Naive thymus-derived CD4-positive, alpha-beta T cell (primary cell): ENCODE measurements at places on chromosomes 13 and 19.
A peak's percentile ranks its signal among the peaks of the same experiment; 100 is the strongest.

DNA sequence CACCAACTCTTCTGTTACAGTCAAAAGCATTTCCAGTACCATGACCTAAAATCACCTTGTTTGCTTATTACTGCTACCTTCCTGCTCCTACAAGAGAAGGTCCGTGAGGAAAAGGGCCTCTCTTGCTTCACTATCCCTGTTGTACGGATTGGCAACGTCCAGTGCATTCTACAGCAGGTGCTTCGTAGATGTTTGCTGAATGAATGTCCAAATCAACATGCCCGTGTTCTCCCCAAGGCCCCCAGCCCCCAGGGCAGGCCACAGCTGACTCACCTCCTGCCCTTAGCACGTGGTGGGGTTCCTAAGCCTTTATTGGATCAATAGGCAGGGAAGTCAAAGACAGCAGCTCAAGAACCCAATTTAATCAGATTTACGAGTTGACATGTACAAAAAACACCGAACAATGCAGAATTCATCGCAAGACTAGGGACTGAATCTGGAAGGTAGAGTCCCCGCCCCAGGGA is 5.5 kb upstream of the NAPA start:
- no peak for DNase-seq

DNA sequence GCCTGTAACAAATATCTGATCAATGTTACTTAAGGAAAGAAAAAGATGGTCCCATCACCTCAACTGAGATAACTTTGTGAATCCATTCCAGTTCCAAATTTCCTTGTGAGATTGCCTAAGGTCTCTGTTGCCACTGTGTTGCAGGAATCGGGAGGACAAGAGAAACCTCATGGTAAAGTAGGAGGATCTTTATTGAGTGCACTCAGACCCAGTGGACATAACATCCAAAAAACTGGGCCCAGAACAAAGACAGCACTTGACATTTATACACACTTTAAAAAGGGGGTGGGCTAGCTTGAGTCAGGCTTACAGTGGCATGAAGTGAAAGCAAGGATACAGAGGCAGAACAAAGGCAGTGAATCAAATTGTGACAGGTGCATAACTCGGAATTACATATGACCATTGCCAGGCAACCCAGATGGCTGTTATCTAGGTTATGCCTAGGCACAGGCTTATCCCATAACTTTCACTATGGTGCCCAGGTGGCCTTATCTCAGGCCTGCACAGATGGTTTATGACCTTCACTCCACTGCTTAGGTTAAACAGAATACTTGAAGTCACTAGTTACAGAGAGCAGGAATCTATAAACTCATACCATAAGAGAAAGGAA is 459.4 kb upstream of the PCDH20 start:
- DNase-seq, result no peak

DNA sequence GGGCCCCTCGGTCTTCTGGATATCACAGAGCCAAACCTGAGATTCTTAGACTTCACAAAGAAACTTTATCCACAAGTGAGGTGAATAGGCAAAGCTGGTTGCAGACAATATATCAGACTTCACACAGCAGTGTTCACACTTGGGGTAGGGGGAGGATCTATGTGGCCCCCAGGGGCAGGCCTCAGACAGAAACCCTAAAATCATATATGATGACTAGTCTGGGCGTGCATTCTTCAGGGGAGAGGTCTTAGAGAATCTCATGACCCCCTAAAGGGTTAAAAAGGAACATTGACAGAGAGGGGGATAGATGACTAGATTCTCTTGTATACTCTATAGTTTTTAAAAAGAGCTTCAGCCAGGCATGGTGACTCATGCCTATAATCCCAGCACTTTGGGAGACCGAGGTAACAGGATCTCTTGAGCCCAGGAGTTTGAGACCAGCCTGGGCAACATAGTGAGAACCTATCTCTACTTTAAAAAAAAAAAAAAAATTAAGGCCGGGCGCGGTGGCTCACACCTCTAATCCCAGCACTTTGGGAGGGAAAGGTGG is 2.8 kb downstream of the TYROBP start:
- no peak for DNase-seq

DNA sequence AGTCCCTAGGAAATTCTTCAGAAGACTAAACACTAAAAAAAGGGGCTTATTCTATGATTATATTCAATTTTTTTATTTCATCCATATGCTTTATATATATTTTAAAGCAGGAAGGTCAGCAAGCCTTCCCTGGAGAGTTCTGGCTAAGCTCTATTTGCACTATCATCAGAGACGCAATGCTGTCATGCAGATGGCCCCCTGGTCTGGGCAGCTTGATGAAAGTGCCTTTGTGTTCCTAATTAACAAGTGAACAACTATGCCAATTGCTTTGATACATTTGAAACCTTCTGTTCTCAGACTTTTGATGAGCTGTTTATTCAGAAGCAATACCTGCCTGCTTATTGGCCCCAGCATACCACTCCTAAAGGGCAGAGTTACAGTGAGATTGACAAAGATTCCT is 1344.6 kb downstream of the OLFM4 start:
- DNase-seq, result no peak

- no peak for DNase-seq
These were observed 4.3 kb downstream of the PIN1 start for GRCh38 chr19:9839415-9839814.

- DNase-seq, result no peak
These were observed 497.1 kb downstream of the DCT start for GRCh38 chr13:93982179-93982918.

DNA sequence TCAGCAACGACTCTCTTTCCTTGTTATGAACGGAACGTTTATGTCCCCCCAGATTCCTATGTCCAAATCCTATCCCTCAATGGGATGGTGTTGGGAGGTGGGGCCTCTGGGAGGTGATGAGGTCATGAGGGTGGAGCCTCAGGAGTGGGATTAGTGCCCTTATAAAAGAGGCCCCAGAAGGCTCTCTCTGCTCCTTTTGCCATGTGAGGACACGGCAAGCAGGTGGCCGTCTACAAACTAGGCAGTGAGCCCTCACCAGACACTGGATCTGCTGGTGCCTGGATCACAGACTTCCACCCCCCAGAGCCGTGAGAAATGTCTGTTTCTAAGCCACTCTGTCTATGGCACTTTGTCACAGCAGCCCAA is 53.2 kb downstream of the EPS15L1 start:
- no peak for DNase-seq

DNA sequence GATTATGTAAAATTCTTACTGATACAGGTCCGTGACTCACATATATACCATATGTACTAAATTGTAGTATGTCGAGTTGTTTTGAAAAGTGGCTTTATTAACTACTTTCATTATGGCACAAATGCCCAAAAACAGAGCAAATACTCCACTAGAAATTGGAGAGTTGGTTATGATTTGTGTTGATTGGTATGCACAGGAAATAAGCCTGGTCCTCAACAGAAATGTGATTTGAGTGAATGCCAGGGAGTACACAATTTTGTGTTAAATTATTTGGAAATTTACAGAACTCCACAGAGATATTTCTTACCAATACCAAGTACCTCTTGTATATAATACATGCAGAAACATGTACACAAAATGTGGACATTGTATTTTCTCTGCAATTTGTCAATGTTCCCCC is 676.7 kb downstream of the PCDH9 start:
- no peak for DNase-seq

- DNase-seq, result no peak
These were observed 42.9 kb downstream of the LRCH1 start for GRCh38 chr13:46595885-46596275.

GRCh38 chr13:52848455-52849195 is at the start of gene PCDH8:
Gene PCDH8, minus strand, starts transcription at chr13:52848640. Its CDS starts 204 bp downstream, at chr13:52848436.
- DNase-seq, result no peak

DNA sequence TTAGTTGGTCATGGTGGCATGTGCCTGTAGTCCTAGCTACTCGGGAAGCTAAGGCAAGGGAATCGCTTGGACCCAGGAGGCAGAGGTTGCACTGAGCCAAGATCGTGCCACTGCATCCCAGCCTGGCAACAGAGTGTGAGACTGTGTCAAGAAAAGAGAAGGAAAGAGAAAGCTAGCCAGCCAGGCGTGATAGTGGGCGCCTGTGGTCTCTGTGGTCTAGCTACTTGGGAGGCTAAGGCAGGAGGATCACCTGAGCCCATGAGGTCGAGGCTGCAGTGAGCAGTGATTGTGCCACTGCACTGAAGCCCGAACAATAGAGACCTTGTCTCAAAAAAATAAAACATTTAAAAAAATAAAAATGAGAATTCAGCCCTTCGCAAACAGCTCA is 33.3 kb downstream of the TIMM13 start:
- DNase-seq, result no peak

DNA sequence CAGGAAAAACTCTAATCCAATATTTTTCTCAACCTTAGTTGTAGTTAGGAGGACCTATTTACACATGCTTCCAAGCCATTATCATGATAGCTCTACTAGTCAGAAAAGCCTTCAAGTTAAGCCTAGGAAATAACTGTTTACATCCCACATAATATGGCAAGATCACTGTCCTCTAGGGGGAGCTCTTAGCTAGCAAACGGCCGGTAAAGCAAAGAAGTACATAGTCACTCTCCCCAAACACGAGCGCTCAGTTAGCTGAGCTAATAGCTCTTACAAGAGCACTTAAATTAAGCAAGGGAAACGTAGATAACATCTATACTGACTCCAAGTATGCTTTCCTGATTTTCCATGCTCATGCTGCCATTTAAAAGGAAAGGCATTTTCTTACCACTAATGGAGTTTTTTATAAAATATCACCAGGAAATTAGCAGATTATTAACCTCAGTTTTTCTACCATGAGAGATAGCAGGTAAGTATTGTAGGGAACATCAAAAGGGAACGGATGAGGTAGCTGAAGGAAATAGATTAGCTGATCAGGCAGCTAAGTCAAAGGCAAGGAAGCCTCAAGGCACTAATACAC is 100.6 kb upstream of the PABPC3 start:
- DNase-seq, result peak; percentile 50

DNA sequence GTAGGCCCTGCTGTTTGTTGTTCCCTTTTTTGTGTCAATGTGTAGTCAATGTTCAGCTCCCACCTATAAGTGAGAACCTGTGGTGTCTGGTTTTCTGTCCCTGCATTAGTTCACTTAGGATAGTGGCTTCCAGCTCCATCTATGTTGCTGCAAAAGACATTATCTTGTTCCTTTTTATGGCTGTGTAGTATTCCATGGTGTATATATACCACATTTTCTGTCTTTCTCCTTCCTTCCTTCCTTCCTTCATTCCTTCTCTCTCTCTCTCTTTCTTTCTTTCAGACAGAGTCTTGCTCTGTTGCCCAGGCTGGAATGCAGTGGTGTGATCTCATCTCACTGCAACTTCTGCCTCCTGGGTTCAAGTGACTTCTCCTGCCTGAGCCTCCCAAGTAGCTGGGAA is 21.0 kb downstream of the CYP2A6 start:
- no peak for DNase-seq

- no peak for DNase-seq
These were observed 99.2 kb upstream of the C1QTNF9B start for GRCh38 chr13:23996456-23996855.

DNA sequence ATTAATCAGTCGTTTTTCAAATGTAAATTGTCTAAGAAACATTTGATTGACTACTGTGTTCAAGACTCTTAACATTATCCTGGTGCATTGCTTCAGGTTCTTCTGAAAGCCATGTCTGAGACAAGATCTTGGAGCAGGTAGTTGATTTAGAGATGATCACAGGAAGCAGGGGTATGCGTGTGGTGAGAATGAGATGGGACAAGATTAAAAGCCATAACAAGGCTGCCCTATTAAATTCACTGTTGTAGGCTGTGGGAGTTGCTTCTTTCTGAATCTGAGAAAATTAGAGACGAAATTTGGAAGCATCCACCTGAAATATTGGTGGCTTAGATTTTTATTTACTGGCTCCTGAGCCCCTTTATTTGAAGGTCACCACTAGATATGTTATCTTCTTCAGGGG is 687.4 kb upstream of the SLITRK6 start:
- no peak for DNase-seq

- no peak for DNase-seq
These were observed 70.3 kb downstream of the FNDC3A start for GRCh38 chr13:49046002-49046401.

- DNase-seq, result no peak
These were observed 71.0 kb downstream of the ITGBL1 start for GRCh38 chr13:101523154-101524131.

- DNase-seq, result no peak
These were observed 74.5 kb downstream of the LRCH1 start for GRCh38 chr13:46627462-46627861.

GRCh38 chr19:12946092-12946721 is 545 bp downstream of the RAD23A start:
- no peak for DNase-seq

DNA sequence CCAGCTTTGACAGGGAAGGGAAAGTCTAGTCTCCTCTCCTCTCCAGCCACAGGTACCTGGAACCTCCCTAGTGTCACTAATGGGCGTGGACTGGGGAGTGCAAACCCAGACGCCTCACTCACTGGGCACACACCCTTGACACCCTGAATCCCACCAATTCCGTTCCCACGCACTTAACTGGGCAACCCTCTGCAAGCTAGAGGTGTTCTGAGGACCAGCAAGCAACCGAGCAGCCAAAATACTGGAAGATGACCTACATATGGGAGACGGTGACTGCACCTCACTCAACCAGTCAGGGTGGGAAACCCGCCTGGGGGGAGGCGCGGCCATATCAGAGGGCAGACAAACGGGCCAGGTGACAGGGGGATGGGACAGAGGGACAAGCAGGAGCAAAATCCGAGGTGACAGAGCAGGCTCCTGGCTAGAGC is 991 bp downstream of the ABHD17A start:
- DNase-seq, result no peak

DNA sequence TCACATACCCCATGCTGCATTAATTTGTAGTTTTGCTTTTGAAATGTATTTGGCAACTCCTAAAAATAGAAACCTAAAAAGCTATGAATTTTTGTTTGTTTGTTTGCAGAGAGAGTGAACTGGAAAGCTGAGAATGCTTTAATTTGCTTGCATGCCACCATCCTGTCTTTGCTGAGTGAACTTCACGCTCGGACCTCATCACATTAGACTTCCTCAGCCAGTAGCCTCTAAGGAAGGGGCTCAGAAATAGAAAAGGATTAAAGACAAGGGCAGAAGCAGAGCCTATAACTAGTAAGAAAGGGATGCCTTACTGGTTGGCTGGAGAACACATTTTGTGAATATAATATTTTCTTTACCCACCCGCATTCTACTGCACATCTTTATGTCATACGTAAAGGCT is 275.1 kb downstream of the DCLK1 start:
- DNase-seq, result no peak

GRCh38 chr19:27734496-27735220 is 1478.3 kb downstream of the UQCRFS1 start:
- no peak for DNase-seq

- no peak for DNase-seq
These were observed 285.1 kb downstream of the SPRY2 start for GRCh38 chr13:80055847-80056246.

GRCh38 chr19:11236324-11237301 is 2.8 kb upstream of the ANGPTL8 start:
- DNase-seq, result no peak

DNA sequence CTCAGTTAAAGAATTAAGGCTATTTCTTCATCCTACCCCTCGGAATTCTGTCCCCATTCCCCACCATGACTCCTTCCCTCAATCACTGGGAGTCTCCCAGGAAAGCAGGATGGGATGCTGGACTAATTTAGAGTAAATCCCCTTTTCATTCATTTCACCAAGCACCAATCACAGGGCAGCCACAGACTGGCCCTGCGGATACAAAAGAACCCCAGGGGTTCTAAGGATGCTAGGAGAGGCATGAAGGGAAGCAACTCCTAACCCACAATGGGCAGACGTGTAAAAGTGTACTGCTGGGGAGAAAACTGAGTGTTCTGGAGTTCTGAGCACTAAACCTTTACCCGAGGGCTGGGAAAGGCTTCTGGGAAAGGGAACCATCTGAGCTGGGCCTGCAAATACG is 3.0 kb downstream of the PEPD start:
- no peak for DNase-seq

GRCh38 chr19:46901701-46902401 is 41.1 kb downstream of the ARHGAP35 start:
- no peak for DNase-seq
